ENCODE measurements at places on chromosomes 2 and 18.

- no peak for DNase-seq
Observed at GRCh38 chr2:1621041-1621440, 123.3 kb downstream of the PXDN start.

DNA sequence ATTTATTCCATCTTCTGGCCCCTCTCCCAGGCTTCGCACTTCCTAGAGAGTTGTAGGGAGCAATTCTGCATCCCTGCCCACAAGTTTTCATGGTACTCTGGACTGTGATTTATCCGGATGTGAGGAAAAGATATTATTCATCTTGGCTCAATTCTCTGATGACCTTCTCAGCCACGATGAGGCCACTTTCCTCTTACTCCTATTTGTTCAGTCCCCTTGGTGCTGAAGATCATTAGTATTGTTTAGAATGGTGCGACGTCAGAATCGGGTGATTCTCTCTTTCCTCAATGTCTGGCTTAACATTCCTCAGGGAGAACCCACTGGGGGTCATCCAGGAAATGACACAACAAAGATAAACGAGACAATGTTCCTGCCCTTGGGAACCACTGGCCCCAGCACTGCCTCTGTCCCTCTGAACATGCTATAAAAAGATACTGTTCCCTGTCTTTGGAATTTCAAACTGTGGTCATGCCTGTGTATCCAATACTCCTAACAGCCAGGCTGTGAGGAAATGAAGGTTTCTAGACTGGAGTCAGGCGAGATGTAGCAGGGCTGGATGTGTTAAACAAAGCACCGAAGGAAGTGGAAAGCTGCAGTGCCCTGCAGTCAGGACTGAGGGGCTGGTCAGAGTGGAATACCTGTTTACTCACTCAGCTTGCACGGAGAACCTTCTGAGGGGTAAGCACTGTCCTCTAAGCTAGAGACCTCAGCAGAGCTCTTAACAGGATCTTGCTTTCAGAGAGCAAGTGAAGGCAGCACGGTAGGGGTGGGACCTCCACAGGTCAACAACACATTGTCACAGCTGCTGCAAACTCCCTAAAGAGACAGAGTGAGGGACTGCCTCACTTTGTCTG, 12.9 kb upstream of the GLI2 start:
- no peak for DNase-seq

- no peak for DNase-seq
Observed at GRCh38 chr2:99811544-99811943, 321.7 kb upstream of the REV1 start.

DNA sequence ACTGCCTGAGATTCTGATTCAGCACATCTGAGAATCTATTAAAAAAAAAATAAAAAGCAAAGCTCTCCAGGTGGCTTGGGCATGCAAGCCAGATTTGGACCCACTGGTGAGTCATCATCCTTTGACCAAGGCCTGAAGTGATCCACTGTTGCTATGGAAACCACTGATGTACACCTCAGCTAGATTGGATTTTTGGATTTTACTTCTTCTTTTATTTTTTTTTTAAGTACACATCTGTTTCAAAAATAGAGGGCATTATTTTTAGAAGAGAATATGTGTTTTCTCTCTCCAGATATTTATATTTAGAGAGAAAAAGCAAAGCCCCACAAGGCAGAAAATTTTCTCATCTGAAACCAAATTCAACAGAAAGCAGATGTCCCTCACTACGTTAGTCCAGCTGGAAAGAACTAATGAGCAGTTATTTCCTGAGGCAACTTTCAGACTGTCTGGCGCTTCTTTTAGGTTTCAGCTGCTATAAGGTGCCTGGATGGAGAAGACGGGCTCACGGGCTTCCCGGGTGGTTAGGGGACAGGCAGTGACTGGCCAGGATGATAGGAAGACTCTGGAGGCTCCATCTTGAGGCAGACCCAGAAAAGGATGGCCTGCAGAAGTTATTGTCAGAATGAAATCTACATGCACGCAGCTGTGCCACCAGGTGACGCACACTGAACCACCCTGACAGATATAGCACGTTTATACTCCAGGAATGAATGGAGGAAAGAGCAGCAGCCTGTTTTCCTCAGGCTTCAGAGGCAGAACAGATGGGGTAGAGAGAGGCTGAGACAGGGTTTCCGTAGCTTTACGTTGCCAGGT, 50.5 kb downstream of the MRPL35 start:
- peak; percentile 19 for DNase-seq

- no peak for DNase-seq
Observed at GRCh38 chr2:47558768-47559684, 156.1 kb downstream of the MSH2 start.

DNA sequence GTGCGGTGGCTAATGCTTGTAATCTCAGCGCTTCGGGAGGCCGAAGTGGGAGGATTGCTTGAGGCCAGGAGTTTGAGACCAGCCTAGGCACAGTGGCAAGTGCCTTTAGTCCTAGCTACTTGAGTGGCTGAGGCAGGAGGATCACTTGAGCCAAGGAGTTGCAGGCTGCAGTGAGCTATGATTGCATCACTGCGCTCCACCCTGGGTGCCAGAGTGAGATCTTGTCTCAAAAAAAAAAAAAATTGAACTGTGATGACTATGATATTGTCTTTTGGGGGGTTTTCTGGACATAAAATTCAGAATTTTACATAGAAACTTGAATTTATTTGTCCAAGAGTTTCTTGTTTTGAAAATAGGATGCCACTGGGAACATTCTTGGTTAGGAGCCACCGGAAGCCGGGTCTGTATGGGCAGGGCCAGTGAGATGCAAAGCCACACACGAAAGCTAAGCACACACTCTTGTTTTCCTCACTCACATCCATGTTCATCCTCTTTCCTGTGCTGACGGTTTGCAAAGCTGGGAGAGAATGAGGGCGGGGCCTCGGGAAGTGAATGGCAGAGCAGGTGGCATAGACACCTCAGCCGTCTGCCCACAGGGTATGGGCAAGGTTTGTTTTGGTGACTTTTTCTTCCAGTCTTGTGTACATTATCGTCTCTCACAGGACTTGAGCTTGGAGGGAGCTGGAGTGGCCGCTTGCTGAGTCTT, 12.6 kb downstream of the AGAP1 start:
- DNase-seq = no peak

DNA sequence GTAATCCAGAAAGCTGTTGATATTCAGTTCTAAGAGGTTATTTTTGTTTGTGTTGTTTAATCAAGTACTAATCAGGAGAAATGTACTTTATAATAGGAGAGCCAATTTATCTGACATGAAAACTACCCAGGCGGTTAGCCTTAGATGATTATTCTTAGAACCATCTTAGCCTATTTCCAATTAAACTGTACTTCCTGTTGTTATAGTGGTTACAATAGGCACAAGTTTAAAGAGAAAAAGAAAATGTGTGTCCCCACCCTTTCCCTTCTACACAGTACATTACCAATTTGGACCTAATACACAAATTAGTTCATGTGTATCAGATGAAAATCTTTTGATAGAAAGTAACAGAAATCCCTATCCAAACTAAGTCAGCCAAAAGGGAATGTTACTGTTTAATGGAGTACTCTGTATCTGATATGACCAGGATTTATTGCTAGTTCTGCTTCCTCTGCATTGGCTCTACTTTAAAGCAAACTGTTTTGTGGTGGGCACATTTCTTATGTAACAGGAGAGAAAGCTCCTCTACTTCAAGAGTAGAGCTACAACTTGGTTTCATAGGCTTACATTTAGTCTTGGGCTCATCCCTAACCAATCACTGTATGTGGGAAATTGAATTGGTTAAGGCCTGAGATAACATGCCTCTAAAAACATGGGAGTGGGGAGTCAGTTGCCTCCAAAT, 217.9 kb downstream of the UBE2E3 start:
- DNase-seq = peak; percentile 39

DNA sequence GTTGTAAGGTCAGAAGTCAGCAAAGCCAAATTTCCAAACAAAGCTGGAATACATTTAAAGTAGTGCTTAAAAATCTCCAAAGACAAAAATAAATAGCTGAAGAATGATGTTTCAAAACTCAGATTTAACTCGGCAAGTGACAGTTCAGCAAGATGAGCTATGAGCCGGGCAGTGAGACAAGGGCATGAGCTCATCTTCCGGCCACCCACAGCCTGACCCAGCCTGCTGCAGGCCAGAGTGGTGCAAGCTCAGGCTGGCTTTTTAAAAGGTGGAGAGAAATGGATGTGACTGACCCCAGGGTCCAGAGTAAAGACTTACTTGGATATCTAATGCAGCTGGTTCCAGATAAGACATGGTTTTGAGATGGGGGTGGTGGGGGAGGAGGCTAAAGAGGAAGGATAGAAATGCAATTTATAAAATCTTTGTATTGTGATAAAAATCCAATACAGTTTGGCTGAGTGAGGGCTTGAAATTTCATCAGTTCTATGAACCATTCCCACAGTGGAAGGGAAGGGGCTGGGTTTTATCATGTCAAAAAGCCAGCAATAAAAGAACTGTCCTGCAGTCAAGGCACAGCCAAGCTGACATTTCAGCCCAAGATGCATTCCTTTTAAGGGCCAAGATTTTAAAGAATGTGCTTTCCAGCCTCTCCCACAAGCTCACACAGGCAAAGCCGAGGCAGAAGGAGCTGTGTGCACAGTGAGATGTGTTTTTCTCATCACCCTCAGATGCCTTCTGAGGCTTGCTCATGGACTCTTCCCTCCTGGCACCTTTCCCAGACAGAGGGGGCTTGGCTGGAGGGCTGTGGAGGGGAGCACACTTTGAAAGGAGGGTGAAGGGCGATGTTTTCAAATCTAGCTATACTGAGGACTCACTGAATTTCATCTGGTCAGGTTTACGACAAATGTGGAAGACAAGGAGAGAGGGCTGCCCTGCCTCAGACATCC, 97.9 kb upstream of the KLHL29 start:
- peak; percentile 12 for DNase-seq

DNA sequence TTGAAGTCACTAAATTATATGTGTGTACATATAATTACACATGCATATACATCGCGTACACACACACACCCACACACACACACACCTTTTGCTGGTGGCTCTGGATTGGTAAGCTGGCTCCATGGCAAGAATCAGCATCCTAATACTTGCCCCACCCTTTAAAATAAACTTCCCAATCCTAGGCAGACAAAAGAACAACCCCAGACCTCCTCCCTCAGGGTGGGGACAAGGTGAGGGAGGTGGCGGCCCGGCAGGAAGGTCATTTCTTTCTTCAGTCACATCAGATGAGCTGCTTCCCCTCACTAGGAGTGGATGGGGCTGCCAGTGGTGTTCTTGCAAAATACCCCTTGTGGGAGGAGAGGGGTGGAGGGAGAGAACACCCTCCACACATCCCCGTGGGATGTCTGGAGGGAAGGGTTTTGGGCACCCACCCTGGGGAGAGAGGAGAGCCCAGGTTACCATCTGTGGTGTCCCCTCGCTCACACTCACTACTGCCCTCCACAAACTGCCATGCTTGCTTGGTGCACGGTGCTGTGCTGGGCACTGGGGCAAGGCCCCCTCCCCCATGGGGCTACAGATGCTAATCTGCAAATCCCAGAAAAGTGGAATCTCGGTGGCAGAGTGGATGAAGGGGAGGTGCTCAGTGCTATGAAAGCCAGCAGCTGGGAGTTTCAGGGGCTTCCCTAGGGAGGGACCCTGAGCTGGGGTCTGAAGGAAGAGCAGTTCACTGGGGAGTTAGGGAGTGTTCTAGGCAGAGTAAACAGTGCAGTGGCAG, 64.0 kb downstream of the ODC1 start:
- DNase-seq = no peak

DNA sequence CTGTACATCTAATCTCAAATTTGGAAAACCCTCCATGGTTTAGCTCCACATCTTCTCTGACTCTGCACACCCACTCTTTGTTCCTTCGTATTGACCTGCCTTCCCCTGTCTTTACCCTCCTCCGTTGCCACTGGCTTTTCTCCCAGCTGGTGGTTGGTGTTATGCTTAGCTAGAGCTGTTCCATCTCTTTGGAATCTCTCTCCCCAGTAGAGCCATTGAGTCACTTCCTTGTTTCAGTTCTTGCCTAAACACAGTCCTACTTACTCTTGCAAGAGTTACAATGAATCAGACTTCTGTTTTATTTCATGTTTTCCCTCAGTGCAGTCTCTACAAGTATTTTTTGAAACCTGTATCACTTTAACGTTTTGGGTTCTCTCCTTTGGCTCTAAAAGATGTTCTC, 263.9 kb downstream of the LTBP1 start:
- no peak for DNase-seq

DNA sequence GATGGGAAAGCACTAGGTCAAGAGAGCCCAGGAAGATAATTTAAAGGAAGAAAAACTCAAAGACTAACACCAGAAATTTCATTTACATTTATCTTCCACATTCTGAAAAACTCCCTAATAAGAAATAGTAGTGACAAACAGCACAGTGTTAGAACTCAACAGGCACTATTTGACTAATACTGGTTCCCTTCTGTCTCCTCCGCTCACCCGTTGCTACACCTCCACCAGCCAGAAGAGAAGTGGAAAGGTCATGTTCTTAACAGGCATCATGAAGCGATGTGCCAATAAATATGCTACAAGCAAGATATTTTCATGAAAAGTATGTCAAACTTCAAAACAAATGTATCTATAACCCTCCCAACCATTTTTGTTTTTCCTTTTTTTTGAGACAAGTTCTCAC, 5.7 kb downstream of the ROCK1 start:
- no peak for DNase-seq

DNA sequence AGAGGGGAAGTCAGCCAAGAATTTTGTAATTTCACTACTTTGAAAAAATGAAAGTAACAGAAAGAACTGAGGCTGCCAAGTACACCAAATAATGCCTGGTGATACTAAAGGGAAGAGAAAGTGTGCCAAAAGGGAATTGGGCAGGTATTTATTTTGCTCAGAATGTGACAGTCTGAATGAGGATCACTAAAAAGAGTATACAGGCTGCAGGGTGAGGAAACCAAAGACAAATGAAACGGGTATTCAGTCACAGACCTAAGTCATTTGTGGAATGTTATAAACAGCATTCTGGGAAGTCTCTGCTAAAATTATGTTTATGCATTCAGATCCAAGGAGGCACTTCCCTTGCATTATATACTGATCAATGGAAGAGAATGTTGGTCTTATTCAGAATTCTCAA, 418.6 kb upstream of the SLC39A10 start:
- peak; percentile 7 for DNase-seq

DNA sequence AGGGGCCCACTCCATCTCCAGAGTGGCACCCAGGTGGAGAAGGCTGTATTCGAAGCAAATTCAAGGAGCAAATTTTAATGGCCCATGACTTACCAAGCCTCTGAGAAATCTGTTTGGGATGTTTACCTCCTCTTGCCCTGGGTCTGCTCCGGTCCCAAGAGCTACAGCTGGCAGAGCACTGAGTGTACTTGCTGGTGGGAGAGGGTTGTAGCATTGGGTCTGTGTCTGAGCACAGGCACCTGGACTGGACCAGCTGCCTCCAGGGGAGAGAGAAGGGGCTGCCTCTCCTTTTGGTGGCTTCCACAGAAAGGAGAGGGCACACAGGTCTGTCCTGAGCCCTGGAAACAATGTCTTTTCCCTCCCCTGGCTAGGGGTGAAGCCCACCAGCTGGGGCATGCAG, 9.8 kb downstream of the EN1 start:
- DNase-seq = no peak

DNA sequence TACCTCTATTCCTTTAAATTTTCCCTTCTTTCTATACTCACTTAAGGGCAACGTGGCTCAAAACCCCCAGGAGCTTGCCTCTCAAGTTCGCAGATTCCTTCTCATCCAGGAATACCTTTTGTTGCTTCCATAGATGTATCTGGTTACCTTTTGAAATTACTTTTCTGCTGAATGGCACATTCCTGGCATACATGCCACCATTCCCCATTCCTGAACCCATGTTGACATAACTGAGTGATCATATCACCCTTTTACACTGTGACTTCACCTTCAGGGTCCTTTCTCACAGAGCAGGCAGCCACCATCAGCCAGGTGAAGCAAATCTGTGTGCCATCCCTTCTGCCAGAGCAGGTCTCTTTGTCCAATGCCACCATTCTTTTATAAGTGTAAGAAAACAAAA, 615.8 kb downstream of the ARHGAP15 start:
- no peak for DNase-seq

Measured in OCI-M1 (cell line).